ENCODE measurements at places on chromosomes 1 and 21.

- no peak for DNase-seq
Observed at GRCh38 chr1:12249181-12249580, 19.4 kb downstream of the VPS13D start.

DNA sequence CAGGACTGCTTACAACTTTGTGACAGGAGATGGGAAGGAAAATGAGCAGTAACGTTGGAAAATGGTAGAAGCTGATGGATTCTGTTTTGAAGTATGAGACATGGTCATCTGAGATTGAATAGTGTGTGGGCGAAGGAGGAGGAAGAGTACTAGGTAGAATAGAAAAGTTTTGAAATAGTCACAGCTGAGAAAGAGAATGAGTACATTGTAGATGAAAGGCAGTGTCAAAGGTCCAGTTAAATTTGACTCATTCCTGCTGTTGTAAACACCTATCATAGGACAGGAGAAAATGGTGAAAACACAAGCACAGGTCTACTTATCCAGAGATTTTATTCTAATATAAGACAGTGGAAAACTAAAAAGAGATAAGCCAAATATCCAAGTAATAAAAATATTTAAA is 56.8 kb upstream of the CFHR3 start:
- no peak for DNase-seq

GRCh38 chr1:185786524-185786923 is 52.3 kb downstream of the HMCN1 start:
- no peak for DNase-seq

DNA sequence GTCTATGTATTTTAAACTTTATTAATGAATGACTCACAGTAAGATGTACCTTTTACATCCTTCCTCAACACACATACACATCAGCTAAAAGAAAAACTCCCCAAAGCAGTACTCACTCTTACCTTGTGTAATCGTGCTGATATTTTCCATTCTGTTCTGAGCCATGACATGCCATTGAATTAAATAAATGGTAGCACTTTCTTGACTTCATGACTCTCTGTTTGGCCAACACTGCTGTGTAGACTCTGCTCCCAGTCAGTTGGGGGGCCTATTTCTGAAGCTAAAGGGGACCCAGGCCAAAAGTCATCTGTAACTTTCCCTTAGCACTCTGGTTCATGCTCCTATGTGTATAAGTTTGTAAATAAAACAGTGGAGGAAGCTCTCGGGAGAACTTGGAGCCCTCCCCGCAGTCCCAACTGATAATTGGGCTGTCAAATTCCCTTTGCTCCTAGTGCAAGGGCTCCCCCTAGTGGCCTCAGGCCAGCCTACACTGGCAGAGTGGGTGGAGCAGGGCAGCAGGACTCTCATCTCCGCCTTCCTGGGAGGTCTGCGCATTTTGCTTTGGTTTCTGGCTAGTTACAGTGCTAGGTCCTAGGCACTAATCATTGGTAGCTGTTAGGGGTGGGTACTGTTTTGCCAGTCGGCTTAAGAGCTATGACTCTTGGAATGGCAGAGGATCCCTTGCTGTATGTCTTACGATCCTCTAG is 1.7 kb upstream of the FYB2 start:
- DNase-seq, result peak; percentile 66

DNA sequence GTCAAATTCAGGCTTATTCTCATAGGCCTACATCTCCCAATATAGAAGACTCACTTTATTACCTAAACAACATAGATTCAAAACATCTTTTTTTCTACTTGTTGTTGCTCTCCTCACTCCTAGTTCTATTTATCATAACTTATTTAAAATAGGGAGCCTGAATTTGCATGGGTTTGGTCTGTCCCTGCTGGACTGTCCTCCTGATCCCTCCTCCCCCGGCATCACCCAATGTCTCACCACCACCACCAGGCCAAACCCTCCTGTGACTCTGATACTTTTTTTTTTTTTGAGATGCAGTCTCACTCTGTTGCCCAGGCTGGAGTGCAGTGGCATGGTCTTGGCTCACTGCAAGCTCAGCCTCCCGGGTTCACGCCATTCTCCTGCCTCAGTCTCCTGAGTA is 31.8 kb upstream of the MYBPHL start:
- DNase-seq, result no peak

DNA sequence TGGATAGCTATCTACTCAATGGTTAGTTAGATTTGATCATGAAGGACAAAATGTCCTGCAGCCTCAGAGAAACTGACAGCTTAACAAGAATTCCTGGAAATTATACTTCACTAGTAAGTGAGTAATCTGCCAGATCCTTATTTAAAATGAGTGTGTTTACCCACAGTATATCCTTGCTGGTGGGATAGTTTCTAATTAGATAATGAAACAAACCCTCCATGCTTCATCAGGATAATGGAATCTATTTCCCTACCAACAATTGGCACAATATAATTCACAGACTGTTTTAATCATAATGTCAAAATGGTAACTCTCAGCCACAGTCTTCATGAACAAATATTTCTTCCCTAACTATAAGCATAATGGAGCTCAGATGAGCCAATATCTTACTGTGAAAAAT is 239.4 kb upstream of the ST6GALNAC5 start:
- DNase-seq, result no peak

GRCh38 chr1:224456637-224456953 is 22.0 kb upstream of the WDR26 start:
- DNase-seq, result no peak

DNA sequence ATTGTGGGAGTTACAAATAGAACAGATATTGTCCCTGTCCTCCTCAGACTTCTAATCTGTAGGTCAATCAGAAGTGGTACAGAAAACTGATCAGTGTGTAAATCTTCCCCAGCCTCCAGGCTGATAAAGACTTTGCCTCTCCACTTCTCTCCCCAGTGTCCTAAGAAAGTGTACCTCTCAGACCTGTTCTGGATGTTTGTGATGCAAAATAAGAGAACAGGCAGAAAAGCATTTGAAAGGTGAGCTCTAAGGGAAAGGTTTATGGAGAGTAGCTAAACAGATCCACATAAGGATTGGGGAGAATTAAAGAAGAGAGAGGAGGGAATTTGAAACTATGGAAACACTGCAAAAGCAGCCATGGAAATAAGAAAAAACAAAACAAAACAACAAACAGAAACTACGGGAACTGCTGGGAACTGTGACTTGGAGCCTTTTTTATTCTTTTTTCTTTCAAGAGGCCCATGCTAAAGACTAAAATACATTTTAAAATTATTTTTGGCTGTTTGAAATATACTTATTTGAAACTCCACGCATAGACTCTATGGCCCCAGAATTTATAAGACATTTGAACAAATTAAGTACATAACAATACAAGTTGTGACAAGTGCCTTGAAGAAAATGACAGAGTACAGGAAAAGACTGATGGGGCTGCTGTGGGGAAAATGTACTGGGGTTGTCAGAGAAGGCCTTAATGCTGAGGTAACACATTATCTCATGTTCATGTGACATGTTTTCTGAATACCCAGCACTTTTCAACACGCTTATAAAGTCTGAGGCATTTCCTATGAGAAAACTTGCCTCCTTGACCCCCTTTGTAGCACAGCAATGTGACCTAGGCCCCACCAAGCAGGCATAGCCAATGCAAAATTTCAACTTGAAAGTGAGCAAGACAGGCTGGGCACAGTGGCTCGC is 51.2 kb downstream of the TRAF5 start:
- DNase-seq, result no peak

- DNase-seq, result peak; percentile 19
Observed at GRCh38 chr1:202589190-202589930, 120.9 kb downstream of the SYT2 start.

GRCh38 chr1:178973652-178974101 is 52.0 kb upstream of the FAM20B start:
- no peak for DNase-seq

DNA sequence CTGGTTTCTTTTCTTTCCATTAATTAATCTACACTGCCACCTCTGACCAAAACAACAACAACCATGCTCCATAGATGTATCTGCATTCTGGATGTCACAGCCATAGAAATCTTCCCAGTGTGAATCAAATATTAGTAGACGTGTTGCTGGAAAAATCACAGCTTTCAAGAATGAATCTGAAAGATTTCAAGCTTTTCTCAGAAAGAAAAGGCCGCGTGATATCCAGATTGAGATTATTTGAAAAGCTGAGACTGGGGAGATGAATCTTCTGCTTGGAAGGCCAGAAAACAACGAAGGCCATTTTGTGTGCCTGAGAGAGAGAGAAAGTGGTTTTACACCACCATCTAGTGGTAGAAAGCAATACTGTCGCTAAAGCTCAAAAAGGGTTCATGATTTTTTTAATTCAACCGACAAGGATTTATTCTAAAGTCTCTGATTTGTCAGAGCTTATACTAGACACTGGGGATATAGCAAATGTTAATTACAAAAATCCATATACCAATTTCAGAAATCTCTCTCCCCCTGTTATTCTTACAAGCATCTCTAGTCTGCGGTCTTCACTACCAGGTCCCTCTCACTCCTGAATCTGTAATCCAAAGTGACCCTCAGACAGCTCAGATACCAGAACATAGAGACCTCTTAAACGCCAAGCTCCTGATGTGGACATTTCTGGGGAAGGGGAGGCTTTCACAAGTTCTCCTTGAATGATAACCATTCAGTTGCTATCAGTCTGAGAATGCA is 87.5 kb upstream of the SGIP1 start:
- peak; percentile 79 for DNase-seq

DNA sequence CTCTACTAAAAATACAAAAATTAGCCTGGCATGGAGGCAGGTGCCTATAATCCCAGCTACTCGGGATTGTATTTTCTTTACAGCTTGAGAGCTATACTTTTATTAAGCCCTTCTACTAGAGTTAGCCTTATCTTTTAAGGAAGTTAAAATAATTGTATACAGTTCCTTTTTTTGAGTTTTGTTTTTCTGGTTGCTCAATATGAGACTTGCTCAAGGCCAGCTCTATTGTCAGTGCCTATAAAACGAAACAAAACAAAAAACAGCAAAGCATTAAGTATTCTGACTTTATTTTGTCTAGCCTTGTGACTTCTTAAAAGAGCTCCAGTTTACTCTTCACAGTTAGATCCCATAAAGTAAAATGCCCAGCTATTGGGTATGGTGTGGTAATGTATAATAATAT is 17.2 kb downstream of the PKN2 start:
- DNase-seq, result no peak
